Aorta (tissue), 5 donors: ENCODE measurements at places on chromosomes 2 and 18. TPM values are rescaled to one million over a fixed set of nuclear protein-coding genes. Genes with fewer than 3 reads are reported as not detected.

MOGAT1 gene
- not detected for total RNA-seq

SERTAD2 gene
- 27.4 TPM for total RNA-seq

CD226 gene
- 3.2 TPM for total RNA-seq

CTLA4 gene
- 0.30 TPM for total RNA-seq

CHAC2 gene
- 0.75 TPM for total RNA-seq

ZNF2 gene
- 5.9 TPM for total RNA-seq

ECEL1 gene
- 2.1 TPM for total RNA-seq

TXNDC2 gene
- 0.21 TPM for total RNA-seq

SP140L gene
- 21.8 TPM for total RNA-seq

ARHGAP25 gene
- 6.8 TPM for total RNA-seq

DRC1 gene
- total RNA-seq, result not detected

EFHD1 gene
- 236 TPM for total RNA-seq

PTGR3 gene
- 28.6 TPM for total RNA-seq

NR4A2 gene
- 62.0 TPM for total RNA-seq

ERBB4 gene
- total RNA-seq, result 28.6 TPM

ZNF521 gene
- 26.4 TPM for total RNA-seq

TRAPPC8 gene
- total RNA-seq, result 36.3 TPM
